Thymus (tissue), 14 donors: ENCODE measurements at places on chromosomes 7 and 10.

DNA sequence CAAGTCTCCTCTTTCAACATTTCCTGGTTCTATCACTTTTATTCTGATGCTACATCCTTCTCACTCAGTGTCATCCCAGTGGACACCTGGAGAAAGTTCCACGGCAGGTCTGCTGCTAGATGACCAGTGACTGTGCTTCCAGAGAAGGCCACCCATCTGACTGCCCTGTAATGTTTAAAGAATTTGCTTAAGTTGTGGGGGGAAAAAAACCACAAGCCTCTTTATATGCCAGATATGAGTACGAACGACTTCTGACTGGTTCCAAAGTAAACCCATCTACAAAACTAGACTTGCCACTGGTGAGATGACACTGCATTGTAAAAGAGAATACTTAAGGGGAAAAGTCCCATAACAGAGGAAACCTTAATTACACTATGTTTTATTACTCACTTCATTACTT is 69.6 kb upstream of the VWC2 start:
- no peaks in the 10 kb centered on the region for H3K27me3 ChIP-seq
- H3K4me1 ChIP-seq, result no peaks in the 10 kb centered on the region
- DNase-seq, result no peak
- H3K4me3 ChIP-seq, result no peak overlapping the region

GRCh38 chr10:14683256-14683655 is 91.4 kb downstream of the FAM107B start:
- no peaks in the 10 kb centered on the region for H3K36me3 ChIP-seq
- no peak overlapping the region for H3K4me3 ChIP-seq
- DNase-seq, result no peak

GRCh38 chr10:102994531-102995295 is 76.6 kb downstream of the CNNM2 start:
- no peak for DNase-seq
- no peak overlapping the region for H3K27ac ChIP-seq
- H3K36me3 ChIP-seq, result no peaks in the 10 kb centered on the region
- H3K27me3 ChIP-seq, result no peaks in the 10 kb centered on the region

- H3K27me3 ChIP-seq, result no peaks in the 10 kb centered on the region
- no peak overlapping the region for H3K4me3 ChIP-seq
- H3K36me3 ChIP-seq, result peaks cover 15% of the 10 kb centered on the region
- H3K4me1 ChIP-seq, result peaks cover 6% of the 10 kb centered on the region
- no peak overlapping the region for H3K27ac ChIP-seq
- no peak for DNase-seq
Observed at GRCh38 chr10:102455893-102456471, 4.6 kb upstream of the C10orf95 start.
